ENCODE measurements at places on chromosomes 5 and 9. TPM values are rescaled to one million over a fixed set of nuclear protein-coding genes. Genes with fewer than 3 reads are reported as not detected.

AFAP1L1 gene
- 48.6 TPM for total RNA-seq

ARID3C gene
- 0.33 TPM for total RNA-seq

STING1 gene
- 16.3 TPM for total RNA-seq

PCDHGB4 gene
- total RNA-seq, result 12.5 TPM

PTGDS gene
- total RNA-seq, result 697 TPM

FXN gene
- total RNA-seq, result 5.0 TPM

OMD gene
- 133 TPM for total RNA-seq

ROPN1L gene
- total RNA-seq, result 10.2 TPM

ATOSB gene
- 16.3 TPM for total RNA-seq

MYORG gene
- 10.4 TPM for total RNA-seq

ECSCR gene
- total RNA-seq, result 10.3 TPM

GRM6 gene
- 0.06 TPM for total RNA-seq

FSD1L gene
- total RNA-seq, result 61.1 TPM

IRGM gene
- not detected for total RNA-seq

S100Z gene
- 0.50 TPM for total RNA-seq

SLC46A2 gene
- 0.30 TPM for total RNA-seq

TAF11L12 gene
- not detected for total RNA-seq

PSD2 gene
- total RNA-seq, result 7.5 TPM

DNLZ gene
- 35.6 TPM for total RNA-seq

ACTL7A gene
- total RNA-seq, result not detected

C9orf57 gene
- total RNA-seq, result not detected

RIGI gene
- 12.2 TPM for total RNA-seq

GLRA1 gene
- 39.1 TPM for total RNA-seq

DOCK2 gene
- 30.4 TPM for total RNA-seq

OCLN gene
- total RNA-seq, result 10.0 TPM

LCN10 gene
- total RNA-seq, result not detected

MOCS2 gene
- 57.2 TPM for total RNA-seq

WNT8A gene
- total RNA-seq, result not detected

OR13C9 gene
- total RNA-seq, result not detected

MCTP1 gene
- 15.0 TPM for total RNA-seq

NRARP gene
- total RNA-seq, result 3.2 TPM

FOXD4L5 gene
- total RNA-seq, result 0.22 TPM

PHPT1 gene
- 81.6 TPM for total RNA-seq

ANKRD18A gene
- 10.0 TPM for total RNA-seq

ARAP3 gene
- 7.0 TPM for total RNA-seq

NXNL2 gene
- total RNA-seq, result 1.8 TPM

SLC38A9 gene
- 32.6 TPM for total RNA-seq

GPR21 gene
- 5.6 TPM for total RNA-seq

BHMT2 gene
- 29.6 TPM for total RNA-seq

SPTAN1 gene
- 523 TPM for total RNA-seq

IFNA10 gene
- total RNA-seq, result not detected

BAAT gene
- total RNA-seq, result 0.40 TPM

NDFIP1 gene
- 86.0 TPM for total RNA-seq

PKD2L2 gene
- not detected for total RNA-seq

UNC13B gene
- 20.2 TPM for total RNA-seq

All from spinal cord (tissue), 10 donors.